ENCODE measurements at places on chromosomes 7 and 10.
A peak's percentile ranks its signal among the peaks of the same experiment; 100 is the strongest.

DNA sequence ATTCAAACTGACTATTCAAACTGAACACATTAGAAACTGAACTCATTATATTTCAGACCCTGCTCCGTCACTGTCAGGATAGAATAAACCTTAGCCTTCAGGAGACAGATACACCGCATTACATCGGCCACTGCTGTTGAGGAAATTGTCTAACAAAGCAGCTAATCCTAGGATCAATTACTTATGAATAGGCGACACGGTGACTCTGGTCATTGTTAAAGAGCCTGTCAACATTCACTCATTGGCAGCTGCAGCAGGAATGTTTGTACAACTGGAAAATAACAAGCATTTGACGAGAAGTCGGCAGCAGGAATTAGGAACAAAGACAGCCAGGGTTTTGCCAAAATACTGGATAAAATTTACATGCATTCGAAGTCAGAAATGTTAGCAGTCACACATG is 112.0 kb upstream of the MKX start:
- peak; percentile 12 for DNase-seq

DNA sequence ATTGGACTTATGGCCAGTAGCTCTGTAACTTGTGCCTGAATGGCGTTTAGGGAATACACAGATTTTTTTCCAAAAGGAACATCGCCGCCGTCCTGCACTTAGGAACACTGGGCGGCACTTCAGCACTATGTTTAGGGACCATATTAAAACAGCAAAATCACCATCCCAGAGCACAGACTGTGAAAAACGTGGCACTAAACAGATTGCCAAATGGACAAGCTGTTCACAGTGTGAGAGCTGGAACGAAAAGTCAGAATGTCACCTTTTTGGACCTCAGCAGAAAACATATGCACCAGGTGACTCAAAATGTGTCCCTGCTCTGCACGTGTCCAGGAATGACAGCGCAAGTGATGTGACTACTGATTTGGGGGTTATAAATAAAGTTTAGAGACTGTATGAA is 87.9 kb downstream of the ODAD2 start:
- no peak for DNase-seq

- DNase-seq, result no peak
These were observed 7.4 kb upstream of the SAMD8 start for GRCh38 chr10:75103881-75104686.

GRCh38 chr7:98458090-98458875 is 57.4 kb upstream of the BAIAP2L1 start:
- DNase-seq, result no peak

- peak; percentile 24 for DNase-seq
These were observed 28.4 kb upstream of the CDHR3 start for GRCh38 chr7:105934572-105935185.

- DNase-seq, result peak; percentile 4
These were observed 28.9 kb downstream of the PPIF start for GRCh38 chr10:79376078-79376628.

- DNase-seq, result no peak
These were observed 39.3 kb downstream of the ANK3 start for GRCh38 chr10:60350400-60350799.

DNA sequence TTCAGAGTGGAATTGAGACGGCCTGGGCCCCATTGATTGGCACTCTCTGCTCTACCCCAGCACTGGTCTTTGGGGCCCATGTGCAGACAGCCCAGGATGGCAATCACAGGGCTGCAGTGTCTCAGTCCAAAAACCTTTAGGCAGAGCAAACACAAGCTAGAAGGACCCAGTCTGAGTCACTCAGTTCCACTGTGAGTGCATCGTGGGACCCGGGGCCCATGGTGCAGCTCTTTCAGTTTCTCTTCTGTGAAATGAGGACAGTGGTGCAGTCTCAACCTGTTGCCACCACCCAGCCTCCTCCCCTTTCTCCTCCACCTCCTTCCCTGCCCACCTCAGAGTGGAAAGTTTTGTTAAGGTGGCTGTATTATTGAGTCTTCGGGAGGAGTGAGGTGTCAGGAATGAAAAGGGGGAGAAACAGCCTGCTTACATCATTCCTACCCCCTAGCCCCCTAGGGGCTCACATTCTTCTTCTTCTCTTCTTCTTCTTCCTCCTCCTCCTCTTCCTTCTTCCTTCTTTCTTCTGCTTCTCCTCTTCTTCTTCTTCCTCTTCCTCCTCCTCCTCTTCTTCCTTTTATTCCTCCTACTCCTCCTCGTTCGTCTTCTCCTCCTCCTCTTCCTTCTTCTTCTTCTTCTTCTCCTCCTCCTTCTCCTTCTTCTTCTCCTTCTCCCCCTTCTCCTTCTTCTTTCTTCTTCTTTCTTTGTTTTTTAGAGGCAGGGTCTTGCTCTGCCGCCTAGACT is 19.5 kb upstream of the CARD11 start:
- no peak for DNase-seq

- DNase-seq, result peak; percentile 11
These were observed 645 bp downstream of the SLC26A4 start for GRCh38 chr7:107661081-107661864.
